ENCODE measurements at places on chromosomes 13 and 19.

- DNase-seq: no peak
Observed at GRCh38 chr19:34353546-34353945, 11.4 kb upstream of the GPI start.

DNA sequence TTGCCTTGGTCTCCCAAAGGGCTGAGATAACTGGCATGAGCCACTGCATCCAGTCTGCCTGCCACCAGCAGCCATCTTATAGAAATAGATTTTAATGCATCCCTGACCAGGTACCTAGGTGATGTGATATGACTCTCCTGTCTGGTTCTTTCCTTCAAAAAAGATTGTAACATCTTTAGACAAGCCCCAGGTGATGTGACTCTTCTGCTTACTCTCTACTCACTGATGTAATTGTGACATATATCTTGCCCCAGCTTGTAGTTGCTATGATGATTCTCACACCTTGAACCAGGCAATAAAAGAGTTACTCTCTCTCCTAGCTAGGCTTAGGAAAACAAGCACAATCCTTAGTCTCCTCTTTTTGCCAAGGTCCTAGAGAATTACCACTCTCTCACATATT lies 30.6 kb upstream of the ZNF681 start:
- DNase-seq: no peak

GRCh38 chr13:63381078-63381859 lies 1965.6 kb upstream of the PCDH20 start:
- no peak for DNase-seq

- no peak for DNase-seq
Observed at GRCh38 chr19:30536975-30537374, 164.8 kb downstream of the ZNF536 start.

GRCh38 chr19:33397536-33398360 lies 24.2 kb downstream of the CEBPG start:
- no peak for DNase-seq

DNA sequence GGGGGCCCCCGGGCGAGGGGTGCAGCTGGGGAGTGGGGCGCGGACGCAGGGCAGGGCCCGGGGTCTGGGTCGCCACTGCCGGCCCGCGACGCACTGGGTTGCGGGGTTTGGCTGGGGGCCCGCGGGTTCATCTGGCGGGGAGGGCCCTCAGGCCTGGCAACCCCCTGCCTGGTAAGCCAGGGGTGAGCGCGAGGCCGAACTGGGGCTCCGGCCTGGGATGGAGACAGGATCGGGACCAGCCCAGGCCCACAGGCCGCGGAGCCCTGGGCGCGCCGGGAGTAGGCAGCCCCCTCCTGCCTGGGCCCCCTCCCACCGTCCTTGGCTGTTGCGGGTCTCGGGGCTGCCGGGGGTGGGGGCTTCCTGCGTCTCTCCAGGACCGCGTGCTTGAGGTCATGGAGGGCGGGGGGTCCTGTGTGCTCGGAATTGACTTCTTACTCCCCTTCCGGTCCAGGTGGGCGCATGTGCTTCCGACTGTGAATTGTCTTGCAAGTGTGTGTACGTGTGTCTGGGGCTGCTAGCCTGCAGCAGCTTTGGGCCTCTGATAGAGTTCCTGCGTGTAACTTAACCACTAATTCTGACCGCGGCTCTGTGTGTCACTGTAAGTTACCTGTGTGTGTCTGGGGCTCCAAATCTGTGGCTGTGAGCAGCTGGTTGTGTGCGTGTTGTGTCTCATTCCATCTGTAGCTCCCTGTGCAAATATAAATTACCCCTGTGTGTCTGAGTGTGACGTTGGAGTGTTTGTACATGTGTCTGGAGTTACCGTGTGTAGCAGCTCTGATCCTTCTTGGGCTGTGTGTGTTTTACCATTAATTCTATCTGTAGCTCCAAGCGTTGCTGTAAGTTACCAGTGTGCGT lies 751 bp downstream of the GRAMD1A start:
- DNase-seq: no peak

- DNase-seq: no peak
Observed at GRCh38 chr13:41056194-41056593, 5.1 kb upstream of the WBP4 start.

DNA sequence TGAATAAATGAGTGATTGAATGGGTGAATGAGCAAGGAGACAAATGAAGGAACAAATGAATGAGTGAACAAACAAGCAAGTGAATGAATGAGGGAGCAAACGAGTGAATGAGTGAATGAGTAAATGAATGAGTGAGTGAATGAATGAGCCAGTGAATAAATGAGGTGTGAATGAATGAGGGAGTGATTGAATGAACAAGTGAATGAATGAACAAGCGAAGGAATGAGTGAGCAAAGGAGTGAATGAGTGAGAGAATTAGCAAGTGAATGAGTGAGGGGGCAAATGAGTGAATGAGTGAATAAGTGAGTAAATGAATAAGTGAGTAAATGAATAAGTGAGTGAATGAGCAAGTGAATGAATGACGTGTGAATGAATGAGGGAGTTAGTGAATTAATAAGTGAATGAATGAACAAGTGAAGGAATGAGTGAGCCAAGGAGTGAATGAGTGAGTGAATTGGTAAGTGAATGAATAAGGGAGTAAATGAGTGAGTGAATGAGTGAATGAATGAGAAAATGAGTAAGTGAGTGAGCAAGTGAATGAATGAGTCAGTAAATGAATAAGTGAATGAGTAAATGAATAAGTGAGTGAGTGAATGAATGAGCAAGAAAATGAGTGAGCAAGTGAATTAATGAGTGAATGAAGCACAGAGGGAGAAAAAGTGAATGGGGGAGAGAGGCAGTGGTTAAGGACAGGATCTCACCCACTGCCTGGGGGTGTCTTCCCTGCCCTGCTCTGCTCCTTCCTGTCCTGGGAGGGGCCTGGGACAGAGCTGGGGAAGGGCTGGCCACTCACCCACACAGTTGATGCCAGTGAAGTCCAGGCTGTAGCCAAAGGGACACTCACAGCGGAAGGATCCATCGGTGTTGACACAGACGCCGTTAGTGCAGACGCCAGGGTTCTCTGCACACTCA lies 36.4 kb downstream of the CCL25 start:
- no peak for DNase-seq

GRCh38 chr19:44576843-44577565 lies 36.4 kb upstream of the IGSF23 start:
- no peak for DNase-seq

DNA sequence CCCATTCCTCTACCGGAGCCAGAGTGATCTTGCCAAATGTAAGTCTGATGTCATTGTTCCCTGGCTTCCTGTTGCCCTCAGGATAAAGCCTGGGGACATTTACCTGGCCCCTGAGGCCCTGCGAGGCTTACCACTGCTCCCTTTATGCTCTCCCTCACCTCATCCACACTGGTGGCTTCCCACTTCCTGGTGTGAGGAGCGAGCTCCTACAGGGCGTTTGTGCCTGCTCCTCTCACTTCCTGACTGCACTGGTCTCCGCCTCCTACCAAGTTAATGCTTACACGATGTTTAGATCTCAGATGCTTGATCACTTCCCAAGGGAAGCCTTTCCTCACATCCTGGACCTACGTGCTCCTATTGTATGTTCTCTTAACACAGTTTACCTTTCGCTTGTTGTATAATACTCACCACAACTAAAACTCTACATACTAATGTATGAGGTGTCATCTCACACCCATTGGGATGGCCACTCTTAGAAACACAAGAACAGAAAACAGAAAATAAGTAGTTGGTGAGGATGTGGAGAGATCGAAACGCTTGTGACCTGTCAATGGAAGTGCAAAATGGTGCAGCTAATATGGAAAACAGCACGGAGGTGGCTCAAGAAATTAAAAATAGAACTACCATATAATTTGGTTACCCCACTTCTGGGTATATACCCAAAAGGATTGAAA lies 177.6 kb downstream of the SHISA2 start:
- no peak for DNase-seq

DNA sequence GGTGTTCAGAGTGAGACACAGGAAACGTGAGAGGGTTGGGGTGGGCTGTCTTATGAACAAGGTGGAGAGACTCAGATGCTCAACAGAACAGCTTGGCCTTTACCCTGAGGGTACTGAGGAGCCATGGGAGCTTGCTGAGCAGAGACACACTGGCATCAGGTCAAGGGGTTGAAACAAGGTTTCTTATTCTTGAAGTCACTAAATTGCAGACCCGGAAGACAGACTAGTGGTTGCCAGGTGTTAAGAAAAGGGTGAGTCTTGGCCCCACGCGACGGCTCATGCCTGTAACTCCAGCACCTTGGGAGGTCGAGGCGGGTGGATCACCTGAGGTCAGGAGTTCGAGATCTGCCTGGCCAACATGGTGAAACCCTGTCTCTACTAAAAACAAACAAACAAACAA lies 22.4 kb downstream of the CACNG6 start:
- no peak for DNase-seq

GRCh38 chr19:35162471-35163326 lies 8.2 kb downstream of the FXYD5 start:
- no peak for DNase-seq

DNA sequence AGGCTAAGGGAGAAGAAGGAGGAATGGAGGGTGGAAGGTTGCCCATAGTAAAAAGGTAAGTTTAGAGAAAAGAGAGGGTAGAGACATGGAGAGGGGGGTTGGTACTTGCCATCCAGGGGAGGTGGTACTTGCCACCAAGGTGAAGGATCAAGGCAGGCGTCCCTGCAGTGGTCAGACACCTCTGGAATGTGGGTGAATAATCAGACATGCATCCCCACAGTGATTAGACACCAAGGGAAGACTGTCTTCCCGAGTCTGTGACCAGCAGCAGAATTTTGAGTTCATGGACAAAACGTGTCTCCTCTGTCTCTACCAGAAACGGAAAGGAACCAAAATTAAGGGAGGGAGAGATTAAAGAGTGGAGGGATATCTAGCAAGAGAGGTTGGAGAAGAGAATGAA lies 27.1 kb upstream of the IGFL1 start:
- no peak for DNase-seq

GRCh38 chr13:34944274-34944634 lies 2.2 kb downstream of the NBEA start:
- no peak for DNase-seq

DNA sequence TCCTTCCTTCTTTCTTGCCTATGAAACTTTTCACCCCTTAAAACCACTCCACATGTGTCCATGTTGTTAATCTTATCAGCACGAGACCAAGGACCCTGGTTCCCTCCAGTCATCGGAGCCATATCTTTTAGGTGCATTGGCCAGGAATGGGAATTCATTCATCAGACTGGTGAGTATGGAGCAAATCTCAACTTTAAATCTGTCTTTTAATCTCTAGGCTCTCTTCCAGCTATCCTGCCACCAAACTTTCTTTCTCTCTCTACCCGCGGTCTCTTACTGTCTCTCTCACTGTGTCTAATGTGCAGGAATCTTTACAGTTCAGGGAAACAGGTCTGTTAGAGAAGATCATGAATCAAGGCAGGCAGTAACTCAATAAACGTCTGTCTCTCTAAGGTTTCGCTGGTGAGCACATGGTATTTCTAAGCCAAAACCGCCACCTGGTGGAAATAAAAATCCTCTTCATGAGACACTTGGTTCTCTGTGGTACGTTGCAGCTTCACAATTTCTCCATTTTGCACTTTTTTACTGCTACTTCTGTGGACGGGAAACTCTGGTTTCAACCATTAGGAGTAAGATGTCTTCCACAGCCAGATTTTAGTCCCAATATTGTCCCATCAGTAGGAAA lies 16.1 kb downstream of the LGALS16 start:
- no peak for DNase-seq

DNA sequence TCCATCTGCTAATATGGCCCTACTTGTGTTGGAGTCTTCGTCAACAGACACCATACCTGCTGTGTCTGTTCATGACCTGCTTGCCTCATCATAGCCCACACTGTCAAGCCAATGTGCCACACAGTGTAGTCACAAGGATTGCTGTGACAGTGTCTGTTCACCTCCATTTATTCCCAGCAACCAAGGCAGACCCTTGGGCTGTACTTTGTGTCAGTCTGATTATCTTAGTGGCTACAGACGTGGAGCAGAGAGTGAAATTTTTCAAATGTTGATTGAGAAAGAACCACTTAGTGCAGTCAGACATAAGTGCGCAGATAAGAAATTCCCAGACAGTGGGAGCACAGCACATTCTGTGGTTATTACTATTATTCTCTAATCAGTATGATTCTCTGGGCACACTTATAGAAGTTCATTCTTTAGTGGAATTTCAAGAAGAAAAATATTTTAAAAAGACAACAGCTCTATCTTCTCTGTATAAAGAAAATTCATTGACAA lies 184.6 kb downstream of the GPC6 start:
- DNase-seq: no peak

GRCh38 chr19:30402436-30403202 lies 30.4 kb downstream of the ZNF536 start:
- DNase-seq: no peak

- no peak for DNase-seq
Observed at GRCh38 chr19:53942001-53942786, 20.5 kb upstream of the CACNG8 start.

- DNase-seq: no peak
Observed at GRCh38 chr19:49782515-49782914, 15.7 kb downstream of the AP2A1 start.

- no peak for DNase-seq
Observed at GRCh38 chr19:14563989-14564651, 7.7 kb downstream of the NDUFB7 start.

- DNase-seq: no peak
Observed at GRCh38 chr13:53324656-53325055, 296.0 kb downstream of the OLFM4 start.

DNA sequence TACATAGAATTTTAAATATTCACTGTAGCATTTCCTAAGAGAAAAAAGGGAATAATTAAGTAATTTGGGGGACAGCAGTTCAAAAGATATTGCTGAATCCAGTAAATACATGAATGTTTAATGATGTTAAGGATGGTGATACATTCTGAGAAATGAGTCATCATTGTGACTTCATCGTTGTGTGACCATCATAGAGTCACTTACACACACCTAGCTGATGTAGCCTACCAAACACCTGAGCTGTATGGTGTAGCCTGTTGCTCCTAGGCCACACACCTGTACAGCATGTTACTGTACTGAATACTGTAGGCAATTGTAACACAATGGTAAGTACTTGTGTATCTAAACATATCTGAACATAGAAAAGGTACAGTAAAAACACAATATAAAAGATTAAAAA lies 34.8 kb downstream of the ATP7B start:
- DNase-seq: no peak

GRCh38 chr13:91146601-91147000 lies 200.9 kb upstream of the MIR17HG start:
- DNase-seq: no peak

DNA sequence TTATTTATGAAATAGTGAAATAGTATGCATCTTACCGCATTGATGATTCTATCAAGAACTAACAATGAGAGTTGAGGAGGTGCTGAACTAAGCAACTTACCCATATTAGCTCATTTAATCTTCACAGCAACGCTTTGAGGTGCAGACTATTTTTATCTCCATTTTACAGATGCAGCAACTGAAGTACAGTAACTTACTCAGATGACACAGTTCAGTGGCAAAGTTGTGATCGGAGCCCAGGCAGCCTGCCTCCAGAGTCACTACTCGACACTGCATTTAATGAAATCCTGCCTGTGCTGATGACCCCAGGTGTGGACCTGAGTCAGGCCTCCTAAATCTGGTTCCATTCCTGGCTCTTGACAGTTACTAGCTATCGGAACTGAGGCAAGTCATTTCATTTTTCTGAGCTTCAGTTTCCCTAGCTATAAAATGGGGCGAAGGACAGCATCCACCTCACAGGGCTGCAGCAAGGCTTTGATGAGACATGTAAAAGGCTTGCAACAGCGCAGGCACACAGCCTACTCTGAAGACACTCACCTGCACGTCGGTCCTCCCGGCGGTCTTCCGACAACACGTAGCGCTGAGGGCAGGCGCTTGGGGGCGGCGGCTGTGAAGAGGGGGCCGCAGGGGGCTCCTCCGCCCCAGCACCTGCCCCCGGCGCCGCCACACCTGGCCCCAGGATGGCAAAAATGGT lies 1.5 kb downstream of the MYPOP start:
- no peak for DNase-seq
